ENCODE measurements at places on chromosomes 16 and 17. TPM values are rescaled to one million over a fixed set of nuclear protein-coding genes. Genes with fewer than 3 reads are reported as not detected.

Gene FZD2
- total RNA-seq = 0.38 TPM

Gene CCDC102A
- 8.7 TPM for total RNA-seq

Gene SEPTIN1
- total RNA-seq = 253 TPM

Gene GPRC5C
- total RNA-seq = 1.5 TPM

Gene ARHGDIG
- 1.6 TPM for total RNA-seq

Gene SLFN12L
- total RNA-seq = 98.4 TPM

Gene TXNL4B
- 10.9 TPM for total RNA-seq
